ENCODE measurements at places on chromosomes 5 and 9. TPM values are rescaled to one million over a fixed set of nuclear protein-coding genes. Genes with fewer than 3 reads are reported as not detected.
A peak's percentile ranks its signal among the peaks of the same experiment; 100 is the strongest.

Gene OSMR
- 0.43 TPM for total RNA-seq

DNA sequence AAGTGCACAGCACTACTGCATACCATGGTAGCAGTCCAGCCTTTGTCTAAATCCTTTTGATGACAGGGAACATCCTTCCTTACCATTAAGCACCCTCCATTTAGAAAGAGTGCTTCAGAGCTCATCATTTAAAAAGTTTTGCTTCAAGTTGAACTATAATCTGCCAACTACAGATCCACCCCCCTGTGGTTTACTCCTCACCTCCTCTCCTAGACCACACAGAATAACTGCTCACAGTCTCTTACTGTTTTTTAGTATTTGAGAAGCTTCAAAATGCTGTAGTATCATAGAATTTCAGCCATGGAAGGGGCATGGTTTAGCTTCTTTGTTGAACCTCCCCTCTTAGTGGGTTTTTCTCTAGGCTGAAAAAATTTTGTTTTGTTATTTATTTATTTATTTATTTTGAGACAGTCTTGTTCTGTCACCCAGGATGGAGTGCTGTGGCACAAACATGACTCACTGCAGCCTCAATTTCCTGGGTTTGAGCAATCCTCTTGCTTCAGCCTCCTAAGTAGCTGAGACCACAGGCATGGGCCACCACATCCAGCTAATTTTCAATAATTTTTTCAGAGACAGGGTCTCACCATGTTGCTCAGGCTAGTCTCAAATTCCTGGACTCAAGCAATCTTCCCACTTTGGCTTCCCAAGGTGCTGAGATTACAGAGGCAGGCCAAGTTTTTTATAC, 384.3 kb upstream of the RFX3 start:
- no peak for DNase-seq

DNA sequence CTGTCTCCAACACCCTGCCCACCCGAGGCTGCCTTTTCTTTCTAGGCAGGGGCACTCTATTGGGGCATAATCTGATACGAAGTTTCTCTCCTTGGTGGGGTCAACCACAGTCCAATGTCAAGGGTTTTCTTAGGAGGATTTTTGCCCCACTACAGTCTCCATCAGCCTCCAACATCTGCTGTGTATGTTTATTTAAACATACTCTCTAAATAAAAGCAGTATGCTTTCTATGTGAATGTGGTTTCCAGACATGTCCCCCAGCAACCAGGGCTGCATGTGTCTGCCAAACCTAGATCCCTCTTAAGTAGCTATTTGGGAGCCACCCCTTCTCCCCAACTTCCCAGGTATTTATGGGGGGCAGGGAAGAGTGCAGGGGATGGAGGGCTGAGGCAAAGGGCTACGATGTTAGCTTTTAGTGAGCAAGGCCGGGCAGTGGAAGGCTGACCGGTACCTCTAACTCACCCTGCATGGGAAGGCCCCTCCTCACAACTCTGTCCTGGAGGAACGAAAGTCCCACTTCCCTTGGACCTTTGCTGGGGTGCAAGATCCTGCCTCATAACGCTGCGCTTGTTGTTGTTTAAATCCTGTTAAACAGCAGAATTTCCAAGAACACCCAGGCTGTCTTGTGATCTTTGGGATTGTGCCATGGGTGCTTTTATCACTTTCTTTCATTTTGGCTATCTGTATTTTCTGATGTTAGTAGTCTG, 75.4 kb downstream of the NREP start:
- DNase-seq: no peak

DNA sequence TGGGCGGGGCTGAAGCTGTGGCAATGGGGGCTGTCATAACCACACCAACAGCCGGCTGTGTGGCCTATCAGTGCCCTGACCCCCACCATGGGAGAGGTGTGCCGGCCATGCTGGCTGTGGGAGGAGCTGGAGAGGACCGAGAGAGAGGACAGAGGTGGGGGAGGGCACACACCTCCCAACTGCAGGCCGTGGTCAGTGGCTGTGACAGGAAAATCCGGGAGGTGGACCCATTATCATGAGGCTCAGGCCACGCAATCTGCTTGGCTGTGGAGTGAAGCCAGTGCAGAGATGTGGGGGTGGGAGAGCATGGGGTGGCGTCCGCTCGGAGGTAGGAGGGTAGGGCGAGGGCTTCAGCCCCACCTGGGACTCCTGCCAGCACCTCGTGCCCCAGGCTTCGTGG, 136.1 kb downstream of the RXRA start:
- DNase-seq: no peak

GRCh38 chr5:138354926-138355378, 2.5 kb downstream of the KDM3B start:
- peak; percentile 83 for DNase-seq

DNA sequence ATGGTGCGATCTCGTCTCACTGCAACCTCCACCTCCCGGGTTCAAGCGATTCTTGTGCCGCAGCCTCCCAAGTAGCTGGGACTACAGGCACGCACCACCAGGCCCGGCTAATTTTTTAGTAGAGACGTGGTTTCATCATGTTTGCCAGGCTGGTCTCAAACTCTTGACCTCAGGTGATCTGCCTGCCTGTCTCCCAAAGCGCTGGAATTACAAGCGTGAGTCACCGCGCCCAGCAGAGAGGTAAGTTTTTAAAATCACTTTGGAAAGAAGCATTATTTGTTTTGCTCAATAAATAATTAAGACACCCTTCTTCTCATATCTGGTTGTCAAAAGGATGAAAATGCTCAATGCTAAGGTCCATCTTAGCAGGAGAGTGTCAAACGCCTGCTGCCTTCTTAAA, 48.5 kb upstream of the STXBP1 start:
- no peak for DNase-seq

GRCh38 chr9:97411789-97412625, at the start of gene TDRD7:
TSS of gene TDRD7 (plus strand) at chr9:97412096. CDS start at chr9:97428466, 16,370 bp downstream.
- peak; percentile 85 for DNase-seq

Gene GDA
- not detected for total RNA-seq

Gene OR13C2
- not detected for total RNA-seq

DNA sequence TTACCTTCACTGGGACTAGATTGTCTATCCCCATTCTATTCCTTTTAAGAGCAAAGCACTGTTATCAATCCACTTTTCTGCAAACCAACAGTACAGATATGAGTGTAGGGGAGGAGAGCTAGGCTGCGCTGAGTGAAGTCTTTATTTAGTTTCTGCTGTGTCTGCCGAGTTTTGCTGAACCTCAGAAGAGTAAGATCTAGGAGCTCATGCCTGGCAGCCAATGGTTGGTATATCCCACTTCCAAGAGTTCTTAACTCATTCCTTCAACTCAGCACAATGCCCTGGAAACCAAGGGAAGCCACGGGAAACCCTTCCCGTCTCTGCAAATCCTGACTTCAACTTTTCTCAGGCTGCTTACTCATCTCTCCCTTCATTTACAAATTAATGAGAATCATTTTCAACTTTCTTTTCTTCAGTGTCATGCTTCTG, 58.0 kb upstream of the JAK2 start:
- no peak for DNase-seq

DNA sequence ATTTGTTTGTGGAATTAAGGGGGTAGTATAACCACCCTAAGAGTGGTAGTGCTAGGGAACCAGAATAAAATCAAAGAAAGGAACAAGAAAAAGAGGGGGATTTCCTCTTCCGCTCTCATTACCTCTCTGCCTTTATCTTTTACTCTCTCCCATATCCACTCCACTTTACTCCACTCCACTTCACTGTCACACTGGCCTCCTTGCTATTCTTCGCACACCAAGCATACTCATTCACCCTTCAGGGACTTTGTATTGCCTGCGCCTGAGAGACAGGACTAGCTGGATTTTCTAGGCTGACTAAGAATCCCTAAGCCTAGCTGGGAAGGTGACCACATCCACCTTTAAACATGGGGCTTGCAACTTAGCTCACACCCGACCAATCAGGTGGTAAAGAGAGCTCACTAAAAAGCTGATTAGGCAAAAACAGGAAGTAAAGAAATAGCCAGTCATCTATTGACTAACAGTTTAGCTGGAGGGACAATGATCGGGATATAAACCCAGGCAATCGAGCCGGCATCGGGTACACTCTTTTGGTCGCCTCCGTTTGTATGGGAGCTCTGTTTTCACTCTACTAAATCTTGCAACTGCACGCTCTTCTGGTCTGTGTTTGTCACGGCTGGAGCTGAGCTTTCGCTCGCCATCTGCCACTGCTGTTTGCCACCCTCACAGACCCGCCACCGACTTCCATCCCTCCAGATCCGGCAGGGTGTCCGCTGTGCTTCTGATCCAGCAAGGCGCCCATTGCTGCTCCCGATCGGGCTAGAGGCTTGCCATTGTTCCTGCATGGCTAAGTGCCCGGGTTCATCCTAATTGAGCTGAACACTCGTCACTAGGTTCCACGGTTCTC, 121.8 kb downstream of the FAM170A start:
- no peak for DNase-seq

DNA sequence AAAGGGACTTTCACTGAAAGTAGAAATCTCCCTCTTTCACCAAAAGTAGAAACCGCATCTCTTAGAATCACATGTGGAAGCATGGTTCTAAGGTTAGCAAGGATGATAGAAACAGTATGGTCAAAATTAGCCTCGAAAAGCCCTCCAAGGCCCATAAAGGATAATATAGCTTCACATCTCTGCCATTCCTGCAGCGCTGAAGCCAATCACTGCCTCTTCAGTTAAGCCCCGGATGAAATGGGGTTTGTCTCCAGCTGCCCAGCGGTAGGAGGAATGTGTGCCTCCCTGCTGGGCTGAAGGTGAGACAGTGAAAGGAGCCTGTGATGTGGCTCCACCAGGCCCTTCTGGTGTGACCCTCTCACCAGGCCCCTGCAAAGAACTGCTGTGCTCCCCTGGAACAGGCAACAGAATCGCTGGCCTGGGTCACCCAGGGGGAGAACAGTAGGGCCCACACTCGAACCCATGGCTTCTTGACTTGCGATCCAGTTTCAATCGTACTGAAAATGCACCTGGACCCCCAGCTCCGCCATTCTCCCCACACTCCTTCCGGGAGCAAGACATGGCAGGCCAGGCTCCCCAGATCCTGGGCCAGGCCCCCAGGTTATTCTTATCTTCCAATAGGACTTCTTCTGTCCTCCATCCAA, 47.2 kb downstream of the CAMK2A start:
- DNase-seq: no peak

Gene CCDC187
- not detected for total RNA-seq

Gene GABRP
- total RNA-seq: not detected

Gene SPATA6L
- total RNA-seq: 1.4 TPM

Gene KDM4C
- total RNA-seq: 27.4 TPM

Gene PLAC8L1
- 0.40 TPM for total RNA-seq

DNA sequence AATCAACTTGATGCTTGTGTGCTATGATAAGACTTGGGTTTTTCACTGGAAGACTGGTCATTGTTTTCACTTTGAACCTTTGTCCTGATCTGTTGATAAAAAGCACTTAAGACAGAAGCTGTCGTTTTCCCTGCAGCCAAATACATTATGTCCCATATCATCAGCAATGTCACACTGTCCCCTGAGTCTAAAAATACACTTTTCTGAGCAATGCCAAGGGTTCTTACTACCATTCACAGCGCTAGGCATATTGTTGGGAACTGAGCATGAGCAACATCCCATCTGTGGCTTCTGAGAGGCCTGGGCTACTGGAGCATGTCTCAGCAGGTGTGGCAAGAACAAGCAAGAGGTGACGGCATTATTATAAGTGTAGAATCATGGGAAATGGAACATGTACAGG, 81.8 kb downstream of the SEMA6A start:
- DNase-seq: no peak

GRCh38 chr5:129904667-129905472, 605 bp downstream of the CHSY3 start:
- no peak for DNase-seq

- DNase-seq: peak; percentile 26
Measured at GRCh38 chr9:3758816-3759576, 233.2 kb upstream of the RFX3 start.

Gene FUT7
- not detected for total RNA-seq

Gene ISOC1
- 25.9 TPM for total RNA-seq

Gene ADAMTS2
- total RNA-seq: not detected

Gene GOLM1
- total RNA-seq: 0.89 TPM

Measured in activated naive CD4-positive, alpha-beta T cell treated with anti-CD3 and anti-CD28 coated beads for 36 hours (primary cell).